Glomerular endothelial cell (primary cell): ENCODE measurements at places on chromosomes 6 and 20. TPM values are rescaled to one million over a fixed set of nuclear protein-coding genes. Genes with fewer than 3 reads are reported as not detected.

The HSD17B8 gene
- total RNA-seq, result 4.0 and 8.0 TPM in 2 replicates

The KIF25 gene
- total RNA-seq, result not detected in 2 replicates

The PLG gene
- not detected in 2 replicates for total RNA-seq

The SLC17A2 gene
- total RNA-seq, result not detected in 2 replicates

The PNPLA1 gene
- total RNA-seq, result not detected in 2 replicates

The C2 gene
- total RNA-seq, result not detected in 2 replicates

The FAM83D gene
- total RNA-seq, result 11.7 and 13.5 TPM in 2 replicates

The PPP1R10 gene
- 32.7 and 40.0 TPM in 2 replicates for total RNA-seq

The MEI4 gene
- total RNA-seq, result not detected in 2 replicates

The TRAPPC3L gene
- 0.34 TPM in 1 of 2 replicates, not detected in the other for total RNA-seq

The SASH1 gene
- 136 and 154 TPM in 2 replicates for total RNA-seq

The CCDC28A gene
- total RNA-seq, result 10.2 and 12.1 TPM in 2 replicates

The EYA4 gene
- total RNA-seq, result 0.12 TPM in 1 of 2 replicates, not detected in the other

The TMEM217 gene
- total RNA-seq, result 13.8 and 15.7 TPM in 2 replicates

The CD83 gene
- total RNA-seq, result 3.2 and 3.9 TPM in 2 replicates
